C1 segment of cervical spinal cord (tissue), 14 donors: ENCODE measurements at places on chromosomes 6 and 20.

DNA sequence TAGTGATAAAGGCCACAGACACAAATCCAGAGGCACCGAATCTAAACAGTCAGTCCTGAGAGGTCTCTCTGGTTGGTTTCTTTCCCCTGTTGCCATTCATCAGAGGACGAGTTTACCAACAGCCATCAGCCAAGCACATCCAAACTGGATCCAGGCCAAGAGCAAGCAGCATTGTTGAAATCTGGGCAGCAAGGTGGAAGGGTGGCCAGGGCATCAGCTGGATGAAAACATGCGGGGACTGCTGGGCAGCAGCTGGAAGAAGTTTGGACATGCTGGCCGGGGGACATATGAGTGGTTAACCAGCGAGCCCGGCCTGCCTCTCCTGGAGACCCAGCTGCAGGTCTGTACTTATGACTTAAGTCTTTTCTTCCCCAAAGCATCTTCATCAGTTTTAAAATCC, at the start of gene SMIM28:
TSS of gene SMIM28 (plus strand) at position 62 of the 400 bp plus-strand sequence. CDS start at position 230, 168 bp downstream.
- DNase-seq: no peak

DNA sequence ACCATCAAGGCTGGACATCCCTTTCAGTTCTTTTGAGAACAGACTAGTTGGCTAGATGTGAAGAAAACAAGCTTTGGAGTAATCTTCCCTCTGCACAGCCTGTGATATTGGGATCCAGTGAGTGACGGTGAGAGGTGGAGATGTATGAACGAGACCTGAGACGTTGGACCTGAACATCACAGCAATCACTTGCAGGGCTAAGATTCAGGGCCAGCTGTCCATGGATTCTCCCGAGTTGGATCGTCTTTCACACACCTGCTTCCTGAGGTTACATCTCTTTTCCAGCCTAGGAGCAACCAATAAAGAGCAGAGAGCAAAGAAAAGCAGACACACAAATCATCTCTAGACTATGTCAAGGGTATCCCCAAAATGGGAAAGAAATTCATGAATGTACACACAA, 30.0 kb upstream of the TMEM14A start:
- no peak for DNase-seq

GRCh38 chr6:106858653-106859092, 115.9 kb downstream of the CD24 start:
- DNase-seq: no peak

- peak; percentile 56 for DNase-seq
Measured at GRCh38 chr6:109441069-109441816, 719 bp downstream of the SMPD2 start.

GRCh38 chr6:121536345-121536744, 100.9 kb downstream of the GJA1 start:
- DNase-seq: no peak

DNA sequence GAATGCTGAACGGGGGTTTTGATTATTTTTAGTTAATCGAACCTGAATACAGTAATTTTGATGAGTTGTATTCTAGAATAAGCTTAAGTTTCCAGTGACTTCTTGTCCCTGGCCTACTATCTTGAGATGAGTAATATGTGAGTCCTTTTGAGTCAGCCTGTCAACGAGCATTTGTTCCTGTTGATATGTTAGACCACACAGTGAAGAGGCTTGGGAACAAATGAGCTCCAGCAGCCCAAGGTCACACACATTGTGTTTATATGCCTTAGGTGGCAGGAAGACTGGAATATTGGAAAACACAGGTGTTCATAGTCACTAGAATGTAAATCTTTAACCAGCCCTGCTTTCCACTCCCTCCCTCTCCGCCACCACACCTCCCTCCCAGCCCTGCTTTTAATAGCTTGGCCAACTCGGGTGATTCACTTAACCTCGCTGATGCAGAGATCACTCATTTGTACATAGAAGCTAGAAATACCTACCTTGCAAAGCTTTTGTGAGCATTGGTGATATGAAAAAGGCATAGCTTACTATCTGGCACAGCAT, 9.1 kb downstream of the SMPDL3A start:
- DNase-seq: no peak

DNA sequence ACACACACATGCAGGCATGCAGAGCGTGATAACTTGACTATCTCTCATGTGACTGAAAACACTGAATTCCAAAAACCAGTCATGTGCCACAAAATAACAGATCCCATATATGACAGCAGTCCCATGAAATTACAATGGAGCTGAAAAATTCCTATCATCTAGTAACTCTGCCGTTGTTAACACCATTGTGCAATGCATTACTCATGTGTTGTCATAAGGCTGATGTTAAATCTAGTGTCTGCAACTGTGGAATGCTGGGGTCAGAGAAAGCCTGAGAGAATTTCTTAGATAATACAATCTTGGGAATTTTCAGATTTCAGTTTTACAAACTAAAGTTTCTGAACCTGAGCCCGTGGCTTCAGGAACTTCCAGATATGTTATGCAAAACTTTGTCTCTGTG, 70.2 kb downstream of the LYRM4 start:
- DNase-seq: no peak

DNA sequence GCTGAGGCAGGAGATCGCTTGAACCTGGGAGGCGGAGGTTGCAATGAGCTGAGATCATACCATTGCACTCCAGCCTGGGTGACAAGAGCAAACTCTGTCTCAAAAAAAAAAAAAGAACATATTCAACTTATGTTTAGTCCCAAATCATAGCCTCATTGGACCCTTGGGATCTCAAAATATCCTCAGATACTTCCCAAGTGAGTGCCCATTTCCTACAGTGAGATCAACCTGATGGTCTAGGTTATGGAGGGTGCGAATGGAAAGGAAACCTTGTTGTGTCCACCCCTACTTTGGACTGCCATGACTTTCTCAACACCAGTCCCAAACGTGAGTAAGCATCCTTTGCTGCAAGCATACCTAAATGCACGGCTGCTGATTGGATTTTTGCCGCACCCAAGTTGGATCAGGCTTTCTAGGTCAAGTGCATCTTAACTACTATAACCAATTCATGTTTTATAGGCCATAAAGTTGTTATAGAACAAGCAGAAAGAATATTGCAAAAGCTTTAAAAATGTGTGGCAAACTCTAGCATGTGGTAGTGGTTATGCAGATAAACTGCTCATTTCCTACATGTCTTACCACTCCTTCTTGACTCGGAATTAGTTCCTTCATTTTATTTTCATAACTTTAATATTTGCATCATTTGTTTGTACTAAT, 131.2 kb downstream of the PLEKHG1 start:
- DNase-seq: no peak

- no peak for DNase-seq
Measured at GRCh38 chr6:113595911-113596376, 261.2 kb upstream of the MARCKS start.

GRCh38 chr6:127341471-127342202, 1.8 kb downstream of the ECHDC1 start:
- DNase-seq: no peak

- no peak for DNase-seq
Measured at GRCh38 chr20:32599783-32600340, 14.7 kb upstream of the NOL4L start.

DNA sequence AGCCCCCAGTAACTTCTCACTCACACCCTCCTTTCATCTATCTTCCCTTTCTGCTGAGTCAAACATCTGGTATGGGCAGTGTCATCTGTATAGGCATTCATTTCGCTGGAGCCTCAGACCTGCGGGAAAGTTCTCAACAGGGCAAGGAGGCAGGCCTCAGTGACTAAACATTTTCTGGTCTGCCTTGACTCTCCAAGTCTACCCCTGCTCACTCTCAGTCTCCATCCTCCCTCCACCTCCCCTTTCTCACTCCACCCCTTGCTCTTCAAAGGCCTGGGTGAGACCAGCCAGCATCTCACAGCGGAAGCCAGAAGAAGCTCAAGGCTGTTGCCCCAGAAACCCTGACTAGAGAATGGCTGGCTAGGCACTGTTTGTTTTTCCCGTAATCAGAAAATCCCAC, 105.0 kb upstream of the BEND6 start:
- peak; percentile 54 for DNase-seq

GRCh38 chr6:27209196-27209595, 38.3 kb upstream of the PRSS16 start:
- DNase-seq: no peak

DNA sequence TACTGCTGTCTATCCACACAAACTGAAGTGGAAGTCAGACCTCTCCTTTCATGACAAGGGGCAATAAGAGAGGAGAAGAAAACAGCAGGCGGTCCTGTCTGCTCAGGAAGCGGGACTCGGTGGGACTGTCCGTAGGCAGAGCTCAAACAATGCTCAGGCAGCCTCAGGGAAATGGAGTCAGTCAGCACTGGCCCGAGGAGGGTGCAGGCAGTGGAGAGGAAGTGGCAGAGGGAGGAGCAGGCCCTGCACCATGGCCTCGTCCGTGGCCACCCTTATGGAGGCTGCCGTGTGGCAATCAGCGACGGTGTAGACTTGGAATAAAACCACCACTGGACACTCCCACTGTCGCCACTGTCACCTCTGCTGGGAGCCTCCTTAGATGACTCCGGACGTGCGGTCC, 19.6 kb downstream of the FOXC1 start:
- no peak for DNase-seq

DNA sequence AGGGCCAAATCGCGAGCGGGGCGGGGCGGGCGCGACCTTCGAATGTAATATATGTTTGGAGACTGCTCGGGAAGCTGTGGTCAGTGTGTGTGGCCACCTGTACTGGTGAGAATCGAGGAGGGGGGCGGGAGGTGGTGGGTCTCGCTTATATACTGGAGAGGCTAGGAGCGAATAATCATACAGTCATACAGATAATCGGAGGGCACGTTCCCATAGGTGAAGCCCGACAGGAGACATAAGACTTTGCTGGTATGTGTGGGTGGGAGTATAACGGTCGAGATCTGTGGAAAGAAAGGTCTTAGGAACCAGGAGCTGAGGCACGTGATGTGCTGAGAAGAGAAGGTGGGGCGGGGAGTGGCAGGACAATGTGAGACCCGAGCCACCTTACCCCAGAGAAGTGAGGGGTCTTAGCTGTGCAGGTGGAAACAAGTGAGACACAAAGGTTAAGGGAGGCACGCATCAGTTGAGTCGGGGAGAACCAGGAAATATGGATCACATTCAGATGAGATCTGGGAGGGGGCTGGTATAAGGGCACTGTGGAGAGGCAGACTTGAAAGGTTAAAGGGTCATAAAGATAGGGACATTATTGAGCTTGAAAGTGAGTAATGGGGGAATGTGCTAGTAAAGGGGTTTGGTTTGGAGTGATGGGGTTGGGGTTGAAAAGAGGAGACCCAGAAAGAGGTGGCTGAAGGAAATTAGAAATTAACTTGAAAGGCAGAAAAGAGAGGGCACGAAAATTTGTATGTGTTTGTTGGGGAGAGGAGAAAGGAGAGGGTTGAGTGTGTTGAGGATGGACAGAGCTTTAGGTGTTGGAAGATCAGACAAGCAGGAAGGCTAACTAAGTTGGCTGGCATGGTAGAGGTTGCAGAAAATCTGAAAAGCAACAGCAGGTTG, 589 bp downstream of the RNF5 start:
- DNase-seq: no peak

- no peak for DNase-seq
Measured at GRCh38 chr6:99514089-99514488, 1.1 kb downstream of the USP45 start.

DNA sequence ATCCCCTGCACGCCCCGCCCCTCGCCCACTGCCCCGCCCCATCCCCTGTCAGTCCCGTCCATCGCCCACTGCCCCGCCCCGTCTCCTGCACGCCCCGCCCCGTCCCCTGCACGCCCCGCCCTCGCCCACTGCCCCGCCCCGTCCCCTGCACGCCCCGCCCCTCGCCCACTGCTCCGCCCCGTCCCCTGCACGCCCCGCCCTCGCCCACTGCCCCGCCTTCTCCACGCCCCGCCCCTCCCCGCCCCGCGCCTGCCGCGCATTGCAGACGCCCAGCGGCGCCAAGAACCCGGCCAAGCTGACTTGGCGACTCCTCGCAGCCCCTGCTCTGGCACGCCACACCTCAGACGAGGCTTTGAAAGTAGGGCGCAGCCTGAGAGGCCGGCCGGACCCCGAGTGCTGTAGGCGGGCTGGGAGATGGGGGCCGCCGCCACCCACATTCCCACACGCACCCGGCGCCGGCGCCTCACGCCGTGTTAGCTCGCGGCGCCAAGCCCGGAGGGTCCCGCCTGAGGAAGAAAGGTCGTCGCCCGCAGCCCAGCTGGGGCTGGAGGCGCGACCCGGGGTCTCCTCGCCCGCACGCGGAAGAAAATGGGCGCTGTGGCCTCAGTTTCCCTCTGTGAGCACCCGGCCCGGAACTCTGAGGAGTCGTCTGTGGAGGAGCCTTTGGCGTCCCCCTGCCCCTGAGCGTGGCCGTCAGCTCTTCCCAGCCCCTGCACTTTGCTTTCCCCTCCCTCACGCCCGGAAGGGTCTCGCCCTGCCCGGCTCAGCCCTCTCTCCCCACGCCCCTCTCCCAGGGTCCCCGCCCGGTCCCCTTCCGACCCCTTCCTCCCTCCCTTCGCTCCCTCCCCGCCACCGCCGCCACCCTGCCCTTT, at the start of gene RAD21L1:
TSS of gene RAD21L1 (plus strand) at position 262 of the 872 bp plus-strand sequence. CDS start 2,410 bp downstream, outside the sequence.
- peak; percentile 77 for DNase-seq
